Caki2 (cell line): ENCODE measurements at places on chromosomes 13 and 19. TPM values are rescaled to one million over a fixed set of nuclear protein-coding genes. Genes with fewer than 3 reads are reported as not detected.
A peak's percentile ranks its signal among the peaks of the same experiment; 100 is the strongest.

The KASH5 gene
- total RNA-seq, result 0.30 TPM in 1 of 2 replicates, not detected in the other

The CYP2F1 gene
- total RNA-seq, result not detected in 2 replicates

The C13orf42 gene
- not detected in 2 replicates for total RNA-seq

The HNRNPA1L2 gene
- total RNA-seq, result 0.49 and 0.91 TPM in 2 replicates

The SRRM5 gene
- total RNA-seq, result not detected in 2 replicates

The SLC25A41 gene
- total RNA-seq, result not detected in 2 replicates

The ZNF878 gene
- total RNA-seq, result 0.67 TPM in 1 of 2 replicates, not detected in the other

The DIAPH3 gene
- total RNA-seq, result 8.5 and 9.3 TPM in 2 replicates

The ARHGEF7 gene
- 7.6 and 19.6 TPM in 2 replicates for total RNA-seq

The CPB2 gene
- not detected in 2 replicates for total RNA-seq

The NLRP4 gene
- not detected in 2 replicates for total RNA-seq

The TGFB1 gene
- total RNA-seq, result 5.2 and 7.2 TPM in 2 replicates

The MBD3L3 gene
- not detected in 2 replicates for total RNA-seq

GRCh38 chr19:23262920-23263319, 12.7 kb upstream of the ZNF724 start:
- DNase-seq, result no peak

- DNase-seq, result no peak
Observed at GRCh38 chr13:45055902-45056648, 64.2 kb upstream of the GTF2F2 start.

DNA sequence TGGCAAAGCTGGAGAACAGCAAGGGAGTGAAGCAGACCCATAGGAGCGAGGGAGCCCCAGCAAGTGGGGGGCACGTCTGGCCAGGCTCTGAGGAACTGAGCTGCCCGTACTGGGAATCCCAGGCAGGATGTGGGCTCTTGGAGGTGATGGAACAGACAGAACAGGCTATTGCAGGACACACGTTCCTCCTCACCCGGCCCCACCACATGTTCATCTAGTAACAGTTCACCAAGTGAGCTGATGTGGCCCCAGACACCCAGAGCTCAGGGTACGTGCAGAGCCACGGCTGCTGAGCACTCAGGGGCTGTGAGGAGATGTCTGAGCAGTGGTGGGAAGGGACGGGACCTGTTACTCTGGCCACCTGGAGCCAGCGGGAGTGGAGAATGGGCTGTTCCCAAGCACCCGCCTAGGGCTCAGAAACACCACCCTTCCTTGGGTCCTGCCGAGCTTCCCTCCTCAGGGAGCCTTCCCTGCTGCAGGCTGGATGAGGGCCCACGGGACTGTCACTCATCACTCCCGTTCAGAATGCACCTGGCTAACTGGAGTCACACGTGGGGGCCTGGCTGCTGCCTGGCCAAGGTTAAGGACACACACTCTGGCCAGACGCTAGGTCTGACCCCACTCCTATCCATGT, 18.4 kb downstream of the ELL start:
- no peak for DNase-seq

DNA sequence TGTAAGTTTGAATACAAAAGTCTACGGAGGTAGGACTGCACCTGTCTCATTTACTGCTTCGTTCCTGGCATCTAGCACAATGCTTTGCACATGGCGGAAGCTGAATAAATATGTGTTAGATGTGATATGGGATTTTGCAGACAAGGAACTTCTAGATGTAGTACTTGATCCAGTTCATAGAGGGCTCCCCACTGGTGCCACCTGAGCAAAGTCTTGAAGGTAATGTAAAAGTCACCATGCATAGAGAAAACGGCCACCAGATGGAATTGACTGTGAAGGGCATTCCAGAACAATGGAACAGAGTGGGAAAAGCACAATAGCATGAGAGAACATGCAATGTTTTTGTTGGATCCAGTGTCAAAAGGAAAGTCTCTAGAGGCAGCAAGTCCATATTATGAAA, 209.3 kb downstream of the HS6ST3 start:
- DNase-seq, result no peak

DNA sequence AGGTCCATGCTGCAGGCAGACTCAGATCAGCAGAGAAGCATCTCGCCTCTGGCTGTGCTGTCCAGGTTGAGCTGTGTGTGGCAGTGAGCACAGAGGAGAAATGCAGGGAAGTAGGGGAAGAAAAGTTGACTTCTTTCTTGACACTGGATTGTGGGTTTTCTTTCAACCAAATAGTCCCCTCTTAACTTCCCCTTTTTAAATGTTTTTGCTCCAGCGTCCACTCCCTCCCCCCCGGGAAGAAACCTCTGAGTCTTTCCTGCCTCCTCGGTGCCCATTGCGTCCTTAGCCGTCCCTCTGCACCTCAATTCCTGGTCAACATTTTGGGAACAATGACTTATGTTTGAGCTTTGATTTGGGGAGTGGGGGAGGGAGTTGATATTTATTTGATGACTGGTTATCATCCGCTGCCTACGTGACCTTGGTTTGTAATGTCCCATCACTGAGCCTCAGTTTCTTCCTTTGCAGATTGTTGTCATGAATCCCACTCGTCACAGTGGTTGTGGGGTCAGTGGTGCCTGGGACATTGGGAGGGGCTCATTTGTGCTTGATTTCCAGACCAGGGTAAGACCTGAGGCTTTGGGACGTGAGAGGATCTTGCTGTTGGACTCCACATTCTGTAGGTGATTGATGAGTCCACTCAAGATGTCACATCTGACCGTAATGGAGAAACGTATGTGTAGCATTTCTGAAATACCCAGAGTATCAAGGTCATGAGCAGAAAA, at the start of gene LILRB2:
Gene LILRB2 (minus strand): TSS at position 104 of the 722 bp plus-strand sequence. CDS start 614 bp downstream, outside the sequence.
- DNase-seq, result no peak

GRCh38 chr19:30563691-30564090, 191.5 kb downstream of the ZNF536 start:
- no peak for DNase-seq

DNA sequence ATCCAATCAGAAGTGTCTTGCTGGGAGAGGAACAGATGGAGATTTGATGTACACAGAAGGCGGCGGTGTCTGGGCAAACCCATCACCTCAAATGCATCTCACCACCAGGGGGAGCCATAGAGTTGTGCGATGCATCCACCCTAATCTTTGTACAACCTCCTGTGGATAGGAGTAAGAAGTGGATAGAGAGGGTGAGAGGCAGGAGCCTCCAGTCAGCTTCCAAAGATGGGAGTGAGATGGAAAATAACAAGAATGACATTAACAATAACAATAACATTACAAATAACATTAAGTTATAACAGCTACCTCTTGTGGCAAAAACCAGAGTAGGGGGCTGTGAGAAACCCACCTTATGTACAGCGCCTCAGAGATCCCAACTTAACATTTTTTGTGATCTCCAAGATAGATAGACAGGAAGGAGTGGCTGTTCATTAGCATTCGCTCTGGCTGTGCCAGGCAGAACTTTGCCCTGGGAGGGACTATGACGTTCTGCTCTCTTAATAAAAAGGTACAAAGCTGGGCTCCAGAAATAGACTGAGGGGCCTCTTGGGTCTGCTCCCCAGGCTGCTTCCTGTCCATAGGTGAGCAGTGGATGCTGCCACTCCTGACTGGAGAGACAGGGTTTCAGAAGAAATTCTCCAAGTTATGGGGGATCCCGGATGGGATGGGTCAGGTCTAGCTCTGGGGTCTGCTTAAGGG, 5.2 kb upstream of the CEACAM18 start:
- peak; percentile 40 for DNase-seq

GRCh38 chr13:28671126-28671792, 12.3 kb downstream of the POMP start:
- no peak for DNase-seq

DNA sequence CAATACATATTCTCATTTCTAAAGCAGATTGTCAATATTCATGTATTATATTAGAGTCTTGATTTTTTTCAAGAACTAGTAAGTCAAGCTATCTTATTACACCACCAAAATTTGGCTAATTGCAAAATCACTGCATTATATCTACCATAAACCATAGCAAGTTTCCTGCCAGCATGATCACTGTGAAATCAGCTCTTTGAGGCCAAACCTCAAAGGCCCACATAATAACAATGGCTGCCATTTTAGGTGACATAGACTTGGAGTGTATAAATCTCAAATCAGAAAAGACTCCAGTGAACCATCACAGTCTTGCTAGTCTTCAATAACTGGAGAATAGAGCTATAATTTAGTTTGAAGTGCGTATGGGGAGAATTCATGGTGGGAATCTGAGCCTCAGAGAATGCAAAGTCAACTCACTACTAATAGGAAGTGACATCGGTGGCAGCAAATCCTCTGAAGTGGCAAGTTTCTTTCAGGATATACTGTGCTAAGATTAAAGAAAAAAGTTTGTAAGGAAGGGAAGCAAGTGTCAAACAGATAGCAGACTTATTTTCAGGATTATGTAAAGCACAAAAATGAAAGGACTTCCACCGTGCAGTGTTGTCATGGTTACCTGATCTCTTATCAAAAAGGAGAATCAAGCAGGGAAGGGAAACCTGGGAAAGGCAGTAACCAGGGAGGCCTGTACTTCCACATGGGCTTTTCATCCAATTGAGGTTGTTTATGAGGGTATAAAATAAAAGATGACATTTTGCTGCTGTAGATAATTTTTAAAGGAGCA, 117.4 kb upstream of the FNDC3A start:
- DNase-seq, result no peak

GRCh38 chr19:13313875-13314274, 163.7 kb downstream of the IER2 start:
- DNase-seq, result no peak

DNA sequence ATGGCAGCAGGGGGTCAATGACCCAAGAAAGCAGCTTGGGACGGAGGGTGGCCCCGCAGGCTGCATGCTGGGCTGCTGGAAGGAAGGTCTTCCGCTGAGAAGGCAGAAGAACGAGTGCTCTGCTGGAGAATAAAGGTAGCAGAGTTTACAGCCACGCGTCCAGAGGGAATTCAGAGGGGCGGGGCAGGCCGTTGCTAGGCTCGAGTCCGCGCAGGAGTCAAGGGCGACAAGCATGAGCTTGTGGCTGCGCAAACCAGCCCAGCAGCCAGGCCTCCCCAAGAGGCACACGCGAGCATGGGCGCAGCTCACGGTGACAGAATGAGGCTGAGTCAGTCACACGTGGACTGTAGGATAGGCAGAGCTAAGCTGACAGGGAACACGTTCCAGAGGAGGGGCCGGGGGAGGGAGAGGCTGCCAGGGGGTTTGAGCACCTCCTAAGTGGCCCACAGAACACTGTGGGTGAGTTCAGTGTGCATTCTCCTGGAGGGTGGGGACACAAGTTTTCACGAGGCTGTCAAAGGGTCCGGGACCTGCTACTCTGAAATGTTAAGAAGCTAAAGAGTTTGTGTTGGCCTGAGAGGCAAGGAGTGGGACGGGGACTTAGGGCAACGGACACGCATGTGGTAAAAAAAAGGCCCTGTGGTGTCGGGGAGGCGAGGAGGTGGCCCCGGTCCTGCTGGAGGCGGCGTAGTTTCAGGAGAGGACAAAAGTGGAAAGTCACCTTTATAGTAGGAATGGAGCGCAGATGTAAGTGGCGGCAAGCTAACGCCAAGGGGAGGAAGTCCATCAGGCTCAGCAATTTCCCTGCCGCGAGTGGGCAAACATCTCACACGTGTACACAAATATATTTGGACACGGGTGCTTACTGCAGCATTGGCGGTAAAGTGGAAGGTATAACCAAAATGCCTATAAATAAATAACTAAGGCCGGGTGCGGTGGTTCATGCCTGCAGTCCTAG, 17.7 kb downstream of the RFX2 start:
- peak; percentile 88 for DNase-seq

GRCh38 chr19:4327877-4328242, 10.8 kb downstream of the STAP2 start:
- DNase-seq, result peak; percentile 82

DNA sequence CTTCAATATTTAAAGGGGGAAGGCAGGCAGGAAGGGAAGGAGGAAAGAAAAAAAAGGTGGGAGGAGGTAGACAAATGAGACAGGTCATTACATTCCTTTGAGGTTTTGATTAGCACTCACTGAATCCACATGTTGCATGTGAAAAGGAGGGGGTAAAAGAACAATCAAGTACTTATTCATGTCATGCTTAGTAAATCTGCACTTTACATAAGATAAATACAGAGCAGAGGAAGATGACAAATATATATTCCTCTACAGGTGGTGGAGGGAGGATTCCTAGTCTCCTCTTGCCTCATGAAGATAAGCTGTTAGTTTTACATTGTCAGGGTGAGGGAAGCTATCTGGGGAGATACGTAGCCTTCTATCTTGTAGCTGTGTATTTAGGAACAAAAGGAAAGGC, 1645.4 kb upstream of the SPRY2 start:
- DNase-seq, result no peak

- no peak for DNase-seq
Observed at GRCh38 chr19:11479898-11480714, 740 bp downstream of the ELAVL3 start.

GRCh38 chr13:45441633-45442032, 23.1 kb upstream of the COG3 start:
- DNase-seq, result peak; percentile 44

- no peak for DNase-seq
Observed at GRCh38 chr19:15381864-15382263, 2.3 kb upstream of the AKAP8 start.

GRCh38 chr13:82803341-82803740, 1078.9 kb downstream of the SLITRK1 start:
- DNase-seq, result no peak

DNA sequence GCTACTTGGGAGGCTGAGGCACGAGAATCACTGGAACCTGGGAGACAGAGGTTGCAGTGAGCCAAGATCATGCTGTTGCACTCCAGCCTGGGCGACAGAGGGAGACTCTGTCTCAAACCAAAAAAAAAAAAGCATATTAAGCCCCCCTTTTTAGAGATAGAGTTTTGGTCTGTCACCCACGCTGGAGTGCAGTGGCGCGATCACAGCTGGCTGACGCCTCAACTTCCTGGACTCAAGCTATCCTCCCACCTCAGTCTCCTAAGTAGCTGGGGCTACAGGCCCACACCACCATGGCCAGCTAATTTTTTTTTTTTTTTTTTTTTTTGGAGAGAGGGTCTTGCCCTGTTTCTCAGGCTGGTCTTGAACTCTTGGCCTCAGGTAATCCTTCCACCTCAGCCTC, 34.2 kb upstream of the MAP3K10 start:
- no peak for DNase-seq

- no peak for DNase-seq
Observed at GRCh38 chr19:49718991-49719390, 28.1 kb downstream of the CPT1C start.

DNA sequence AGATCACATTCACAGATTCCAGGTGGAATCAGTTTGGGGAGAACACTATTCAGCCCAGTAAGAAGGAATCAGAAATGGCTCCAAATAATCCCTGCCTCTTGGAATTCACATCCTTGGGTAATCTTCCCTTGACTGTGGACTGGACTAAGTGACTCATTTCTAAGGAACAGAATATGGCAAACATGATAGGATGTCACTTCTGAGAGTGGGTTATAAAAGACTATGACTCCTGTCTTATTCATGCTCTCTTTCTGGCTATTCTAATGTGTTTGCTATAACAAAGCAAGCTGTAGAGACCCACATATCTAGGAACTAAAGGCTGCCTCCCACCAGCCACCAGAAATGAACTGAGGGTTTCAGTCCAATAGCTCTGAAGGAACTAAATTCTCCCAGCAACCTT, 37.8 kb downstream of the MBD3L2B start:
- DNase-seq, result no peak

GRCh38 chr19:45772130-45772840, 3.2 kb upstream of the SIX5 start:
- no peak for DNase-seq
